ENCODE measurements at places on chromosomes 7 and 10. TPM values are rescaled to one million over a fixed set of nuclear protein-coding genes. Genes with fewer than 3 reads are reported as not detected.

DNA sequence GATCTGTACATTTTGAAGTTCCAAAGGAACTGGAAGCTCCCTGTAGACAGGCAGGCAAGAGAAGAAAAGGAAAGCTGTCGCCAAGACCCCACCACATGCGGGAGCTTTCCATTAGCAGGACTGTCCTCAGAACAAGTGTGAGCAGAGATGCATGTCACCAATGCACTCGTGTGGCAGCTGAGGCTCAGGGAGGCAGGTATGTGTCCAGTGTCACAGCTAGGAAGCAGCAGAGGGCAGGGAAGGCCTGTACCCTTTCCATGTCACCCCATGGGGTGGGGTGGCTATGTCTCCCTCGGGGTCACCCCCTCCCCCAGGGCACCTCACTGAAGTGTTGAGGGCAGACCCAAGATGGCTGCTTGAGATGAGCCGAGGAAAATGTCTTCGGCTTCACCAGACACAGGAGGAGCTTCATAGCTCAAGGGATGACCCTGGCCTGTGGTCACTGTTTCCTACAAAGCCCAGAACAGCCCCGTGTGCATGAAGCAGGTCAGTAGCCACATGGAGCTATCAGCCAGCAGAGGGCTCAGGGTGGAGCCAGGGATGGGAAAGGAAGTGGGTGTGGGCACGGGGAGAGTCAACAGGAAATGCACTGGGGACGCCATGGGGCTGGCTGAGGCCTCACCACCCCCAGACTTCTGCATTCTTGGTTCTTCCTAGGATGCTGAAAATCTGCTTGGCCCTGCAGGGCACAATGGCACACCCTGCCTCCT is 96.6 kb downstream of the FAM53B start:
- no peak for DNase-seq

- no peak for DNase-seq
These were observed 666 bp downstream of the TMEM139 start for GRCh38 chr7:143285470-143285778.

- DNase-seq = no peak
These were observed 87.4 kb downstream of the ZNF467 start for GRCh38 chr7:149686011-149686410.

CHAT gene
- polyA plus RNA-seq = not detected

ADAP1 gene
- polyA plus RNA-seq = 2.1 TPM

DNA sequence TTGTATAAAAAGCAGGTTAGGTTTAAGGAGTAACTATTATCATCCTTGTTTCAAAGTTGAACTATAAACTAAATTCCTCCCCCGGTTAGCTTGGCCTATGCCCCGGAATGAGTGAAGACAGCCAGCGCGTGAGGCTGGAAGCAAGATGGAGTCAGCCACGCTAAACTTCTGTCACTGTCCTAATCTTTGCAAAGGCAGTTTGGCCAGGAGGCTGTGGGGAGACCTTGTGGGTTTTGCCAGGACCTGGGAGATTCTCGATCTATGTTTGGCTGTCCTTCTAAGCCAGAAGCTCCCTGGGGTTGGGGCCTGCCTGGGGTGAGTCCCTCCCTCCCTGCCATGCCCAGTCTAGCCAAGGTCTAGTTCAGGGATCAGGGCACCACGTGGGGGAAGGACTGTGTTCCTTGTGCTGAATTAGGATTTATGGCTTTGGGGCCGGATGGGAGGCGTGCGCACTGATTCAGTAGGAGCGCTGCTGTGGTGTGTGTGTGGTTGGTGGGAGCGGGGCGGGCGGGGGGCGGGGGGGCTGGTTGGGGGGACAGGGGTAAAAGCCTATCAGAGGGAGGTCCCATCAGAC is 871 bp upstream of the GTF2IRD1 start:
- peak; percentile 35 for DNase-seq

LGI1 gene
- 34.3 TPM for polyA plus RNA-seq

CPXM2 gene
- polyA plus RNA-seq = 0.97 TPM

DNA sequence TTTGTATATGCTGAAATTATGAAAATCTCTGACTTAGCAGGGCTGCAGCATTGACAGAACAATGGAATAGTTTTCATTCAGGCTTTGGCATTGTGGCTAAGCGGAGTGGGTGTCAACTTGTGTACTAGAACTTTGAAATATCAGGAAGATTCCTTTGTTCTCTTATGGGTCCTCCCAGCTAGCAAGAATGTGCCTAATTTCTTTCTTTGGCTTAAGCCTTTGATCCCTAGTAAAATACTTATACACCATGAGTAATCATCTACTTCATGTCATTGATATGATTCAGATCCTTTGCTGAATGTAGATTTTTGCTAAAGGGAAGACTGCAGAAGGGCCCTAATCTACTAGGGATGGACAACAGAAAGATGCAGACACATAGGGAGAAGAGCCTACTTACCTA is 6.2 kb downstream of the AVL9 start:
- DNase-seq = no peak

GRCh38 chr7:30800785-30801252 is 29.6 kb downstream of the MINDY4 start:
- DNase-seq = peak; percentile 84

ABCA13 gene
- polyA plus RNA-seq = 0.10 TPM

GRCh38 chr10:131277278-131277677 is 34.2 kb downstream of the TCERG1L start:
- no peak for DNase-seq

DNA sequence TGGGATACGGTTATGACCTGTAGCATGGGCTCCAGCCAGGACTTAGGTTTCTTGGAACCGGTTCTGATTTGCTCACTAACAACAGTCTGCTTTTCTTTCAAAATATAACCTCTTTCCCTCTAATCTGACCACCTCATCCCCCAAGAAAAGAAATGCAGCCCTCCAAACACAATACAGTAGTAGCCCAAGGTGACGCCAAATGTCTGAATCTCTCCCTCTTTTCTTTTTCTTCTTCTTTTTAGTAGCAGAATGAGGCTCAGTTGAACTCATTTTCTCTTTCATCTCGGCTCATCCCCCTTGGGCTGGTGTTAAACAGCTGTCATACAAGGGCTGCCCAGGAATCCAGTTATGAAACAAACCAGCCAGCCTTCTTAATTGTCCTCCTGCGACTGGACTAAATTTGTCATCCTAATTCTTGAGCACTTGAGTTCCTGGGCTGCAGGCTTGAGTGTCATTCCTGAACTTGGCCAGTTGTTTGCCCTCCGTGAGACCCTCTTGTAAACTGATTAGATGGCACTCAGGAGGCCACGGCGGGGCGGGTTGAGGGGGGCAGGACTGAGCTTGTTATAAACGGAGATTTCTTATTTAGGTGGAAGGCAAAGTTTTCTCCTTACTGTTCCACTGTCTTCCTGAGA is 94.8 kb downstream of the SORCS3 start:
- DNase-seq = no peak

DNA sequence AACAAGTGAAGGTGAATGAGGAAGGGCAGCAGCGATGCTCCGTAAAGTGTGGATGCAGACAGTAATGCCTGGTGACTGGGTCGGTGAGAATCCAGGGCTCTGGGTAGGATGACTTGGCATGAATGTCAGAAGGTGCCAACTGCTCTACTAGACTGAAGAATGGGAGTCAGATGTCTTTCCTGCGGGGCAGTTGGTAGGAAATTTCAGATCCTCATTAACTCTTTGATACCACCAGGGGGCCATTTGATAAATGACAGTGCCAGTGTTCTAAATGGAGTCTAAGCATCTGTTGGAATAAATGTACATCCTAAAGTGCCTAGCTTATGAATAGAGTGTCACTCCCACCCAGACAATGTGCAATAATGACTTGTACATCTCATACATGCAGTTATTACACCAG is 462.0 kb downstream of the GRM8 start:
- no peak for DNase-seq

DNA sequence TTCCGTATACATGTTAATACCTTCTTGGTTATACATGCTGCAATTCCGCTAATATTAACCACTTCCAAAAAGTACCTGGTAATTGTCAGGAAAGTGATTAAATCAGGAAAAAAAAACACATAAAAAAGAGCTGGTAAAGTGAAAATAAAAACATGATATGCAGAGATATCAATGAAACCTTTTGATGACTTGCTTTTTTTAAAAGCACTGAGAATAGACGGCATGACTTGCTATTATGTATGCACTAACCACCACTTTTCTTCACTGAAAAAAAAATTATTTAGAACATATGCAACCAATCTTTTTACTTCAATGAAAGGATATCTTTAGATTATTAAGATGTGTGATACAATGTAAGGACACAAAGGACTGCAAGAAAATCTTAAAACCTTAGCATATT is 163.0 kb downstream of the KMT2E start:
- no peak for DNase-seq

DNA sequence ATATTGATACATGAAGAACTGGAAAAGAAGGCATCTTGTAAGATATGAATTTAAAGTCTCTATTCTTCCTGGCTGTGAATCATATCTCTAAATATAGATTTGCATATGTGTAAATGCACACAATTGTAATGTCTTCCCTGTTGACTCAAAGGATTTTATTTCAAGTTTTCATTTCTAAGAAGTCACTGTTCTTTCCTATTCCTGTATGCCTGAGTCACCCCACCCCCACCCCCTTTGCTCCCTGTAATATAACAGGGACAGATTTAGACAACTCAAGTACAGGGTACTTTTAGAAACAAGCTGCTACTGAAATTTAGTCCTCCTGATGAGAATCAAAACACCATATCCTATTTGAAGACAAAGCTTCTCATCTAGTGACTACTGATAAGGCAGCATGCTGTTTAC is 43.0 kb upstream of the HECTD2 start:
- DNase-seq = no peak

DNA sequence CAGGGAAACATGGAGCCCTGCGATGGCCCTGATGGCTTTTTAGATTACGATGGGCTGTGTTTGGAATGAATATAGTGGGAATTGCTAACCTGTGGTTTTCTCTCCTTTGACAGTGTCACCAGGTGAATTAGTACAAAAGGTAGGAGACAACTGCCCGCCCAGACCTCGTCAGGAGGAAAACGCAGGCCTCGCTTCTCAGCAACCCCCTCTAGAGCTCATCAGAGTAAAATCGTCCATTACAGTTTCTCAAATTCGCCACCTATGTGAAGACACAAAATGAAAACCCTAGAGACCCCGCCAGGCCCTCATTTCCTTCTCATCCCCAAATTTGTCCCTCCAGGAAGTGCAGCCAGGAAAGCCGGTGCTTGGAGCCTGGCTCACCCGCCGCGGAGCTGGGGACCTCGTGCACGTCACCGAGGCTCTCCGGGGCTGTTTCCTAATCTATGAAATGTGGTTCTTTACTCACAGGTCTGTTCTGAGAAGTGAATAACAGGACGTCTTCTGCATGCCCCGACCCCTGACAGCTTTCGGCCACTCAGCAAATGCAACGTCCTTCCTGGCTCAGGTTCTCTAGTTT is 143.7 kb downstream of the VIPR2 start:
- DNase-seq = no peak

DNA sequence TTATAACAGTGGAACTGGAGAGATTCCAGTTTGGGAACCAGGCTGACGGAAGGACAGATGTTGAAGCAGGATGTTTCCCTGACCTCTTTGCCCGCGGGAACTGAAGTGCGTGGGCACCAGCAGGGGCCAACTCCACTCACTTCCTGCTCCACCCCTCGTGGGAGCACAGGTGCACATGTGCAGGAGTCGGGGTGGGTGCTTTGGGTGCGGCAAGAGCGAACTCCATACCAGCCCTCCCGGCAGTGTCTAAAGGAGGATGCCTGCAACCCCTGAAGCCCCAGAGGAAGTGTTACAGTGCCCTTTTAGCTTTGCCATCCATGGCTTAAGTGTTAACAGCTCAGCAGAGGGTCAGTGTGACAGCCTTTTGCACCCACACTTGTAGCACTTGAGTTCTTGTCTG is 27.4 kb upstream of the UBE3C start:
- no peak for DNase-seq

- no peak for DNase-seq
These were observed 126.8 kb downstream of the TPK1 start for GRCh38 chr7:144709066-144709465.

CNPY1 gene
- polyA plus RNA-seq = not detected

GRCh38 chr10:10317151-10317550 is 700.5 kb upstream of the CELF2 start:
- DNase-seq = no peak

ZNF438 gene
- polyA plus RNA-seq = 15.5 TPM

EFCAB10 gene
- 0.93 TPM for polyA plus RNA-seq

GRCh38 chr10:81081887-81082620 is 544.4 kb downstream of the SH2D4B start:
- no peak for DNase-seq

ZNF488 gene
- 3.6 TPM for polyA plus RNA-seq

DNA sequence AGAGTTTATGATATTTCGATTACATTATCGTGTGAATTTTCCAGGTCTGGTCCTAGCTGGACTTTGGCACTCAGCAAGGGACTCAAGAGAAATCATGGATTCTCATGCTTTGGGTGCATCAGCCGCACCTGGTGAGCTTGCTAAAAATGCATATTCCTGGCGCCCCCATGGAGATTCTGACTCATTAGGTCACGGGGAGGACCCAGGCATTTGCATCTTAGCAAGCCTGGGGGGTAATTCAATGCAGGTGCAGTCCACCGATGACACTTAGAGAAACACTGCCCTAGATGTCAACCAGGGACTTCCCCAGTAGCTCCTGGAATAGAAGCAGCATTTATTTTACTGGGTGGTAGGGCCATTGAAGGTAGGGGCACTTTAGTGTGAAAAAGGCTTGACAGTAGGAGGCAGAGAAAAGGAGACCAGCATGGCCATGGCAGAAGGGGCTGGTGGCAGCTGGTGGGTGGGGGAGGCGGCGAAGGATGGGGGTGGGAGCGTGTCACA is 29.9 kb upstream of the PDCD4 start:
- DNase-seq = no peak

DNA sequence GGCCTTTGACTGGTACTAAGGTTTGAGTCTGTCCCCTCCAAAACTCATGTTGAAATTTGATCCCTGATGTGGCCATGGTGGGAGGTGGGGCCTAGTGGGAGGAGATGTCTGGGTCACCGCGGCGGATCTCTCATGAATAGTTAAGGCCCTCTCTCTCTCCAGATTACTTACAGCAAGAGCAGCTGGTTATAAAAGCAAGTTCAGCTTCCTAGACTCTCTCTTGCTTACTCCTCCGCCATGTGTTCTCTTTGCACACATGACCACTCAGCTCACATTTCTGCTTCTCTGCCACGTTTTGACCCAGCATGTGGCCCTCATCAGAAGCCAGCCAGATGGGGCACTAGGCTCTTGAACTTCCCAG is 29.9 kb upstream of the ZMIZ1 start:
- no peak for DNase-seq

DNA sequence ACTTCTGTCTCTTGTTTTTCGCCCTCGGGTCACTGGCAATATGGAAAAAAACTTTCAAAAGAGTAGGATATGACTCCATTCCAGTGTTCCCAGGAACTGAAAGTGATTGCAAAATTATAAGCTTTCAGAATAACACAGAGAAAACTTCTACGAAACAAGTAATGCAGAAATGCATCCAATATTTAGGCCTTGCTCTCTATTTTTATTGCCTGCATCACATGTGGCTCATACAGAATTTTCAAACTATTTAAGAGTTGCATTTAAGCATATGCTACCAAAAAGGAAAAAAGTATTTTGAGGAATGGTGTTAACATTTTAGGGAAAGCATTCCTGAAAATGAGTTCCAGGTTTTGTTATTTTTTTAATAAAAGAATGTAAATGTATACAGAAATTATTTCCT is 228.0 kb downstream of the CACNB2 start:
- DNase-seq = no peak

Data from hindlimb muscle (tissue), 1 donor.